ENCODE measurements at places on chromosomes 13 and 19.

GRCh38 chr19:27779954-27780353 is 1433.0 kb downstream of the UQCRFS1 start:
- peak; percentile 59 for DNase-seq

DNA sequence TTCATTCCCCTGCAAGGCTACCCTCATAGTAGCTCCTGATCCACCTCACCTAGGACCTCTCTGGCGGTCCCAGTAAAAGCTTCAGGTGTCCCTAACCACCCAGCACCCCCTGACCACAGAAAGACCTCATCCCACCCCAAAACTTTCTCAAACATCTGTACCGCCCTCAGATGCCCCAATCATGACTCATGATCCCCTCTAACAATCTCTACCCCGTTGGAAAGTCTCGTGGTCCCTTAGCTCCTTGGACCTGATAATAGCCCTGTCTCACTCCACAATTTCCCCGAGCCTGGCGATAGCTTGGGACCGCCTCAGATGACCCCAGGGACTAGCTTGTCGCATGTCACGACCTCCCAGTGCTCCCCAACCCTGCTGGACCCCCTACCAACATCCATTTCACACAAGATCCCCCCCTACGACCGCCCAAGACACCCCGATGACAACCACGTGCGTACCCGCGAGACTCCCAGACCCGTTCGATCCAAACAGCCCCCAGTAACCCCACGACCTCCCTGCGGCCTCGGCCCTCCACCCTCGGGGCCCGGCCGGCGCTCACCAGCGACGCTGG is 450 bp downstream of the NDUFA11 start:
- DNase-seq = peak; percentile 54

- no peak for DNase-seq
These were observed 182.1 kb downstream of the RFC3 start for GRCh38 chr13:33999811-34000605.

DNA sequence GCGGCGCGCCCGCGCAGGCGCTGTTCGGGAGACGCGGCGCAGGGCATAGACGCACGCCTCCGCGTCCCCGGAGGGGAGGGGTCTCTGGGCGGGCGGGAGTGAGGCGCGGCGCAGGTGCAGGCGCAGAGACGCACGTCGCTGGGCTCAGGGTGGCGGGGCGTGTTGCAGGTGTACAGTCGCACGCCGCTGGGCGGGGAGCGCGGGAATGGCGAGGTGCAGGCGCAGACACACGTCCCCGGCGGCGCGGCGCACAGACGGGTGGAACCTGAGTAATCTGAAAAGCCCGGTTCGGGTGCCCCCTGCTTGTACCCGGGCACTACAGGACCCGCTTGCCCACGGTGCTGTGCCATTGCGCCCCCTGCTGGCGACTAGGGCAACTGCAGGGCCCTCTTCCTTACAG is 44.7 kb downstream of the PLPP2 start:
- no peak for DNase-seq
